ENCODE measurements at places on chromosomes 2 and 18.

GRCh38 chr2:110897966-110898365 lies 165.6 kb downstream of the ACOXL start:
- DNase-seq = no peak

- DNase-seq = peak; percentile 0
Measured at GRCh38 chr18:65620076-65620696, 130.6 kb upstream of the CDH7 start.

DNA sequence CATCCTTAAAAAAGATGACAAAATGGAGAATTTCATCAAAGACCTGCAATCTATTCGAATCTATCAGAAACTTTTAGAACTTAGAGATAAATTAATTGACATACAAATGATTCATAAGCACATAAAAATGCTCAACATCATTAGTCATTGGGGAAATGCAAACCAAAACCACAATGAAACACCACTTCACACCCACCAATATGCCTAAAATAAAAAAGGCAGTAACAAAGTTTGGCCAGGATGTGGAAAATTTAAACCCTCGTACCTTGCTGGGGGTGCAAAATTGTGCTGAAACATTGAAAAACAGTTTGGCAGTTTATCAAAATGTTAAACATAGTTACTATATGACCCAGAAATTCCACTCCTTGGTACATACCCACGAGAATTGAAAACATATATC lies 11.5 kb upstream of the EIF2AK3 start:
- no peak for DNase-seq

DNA sequence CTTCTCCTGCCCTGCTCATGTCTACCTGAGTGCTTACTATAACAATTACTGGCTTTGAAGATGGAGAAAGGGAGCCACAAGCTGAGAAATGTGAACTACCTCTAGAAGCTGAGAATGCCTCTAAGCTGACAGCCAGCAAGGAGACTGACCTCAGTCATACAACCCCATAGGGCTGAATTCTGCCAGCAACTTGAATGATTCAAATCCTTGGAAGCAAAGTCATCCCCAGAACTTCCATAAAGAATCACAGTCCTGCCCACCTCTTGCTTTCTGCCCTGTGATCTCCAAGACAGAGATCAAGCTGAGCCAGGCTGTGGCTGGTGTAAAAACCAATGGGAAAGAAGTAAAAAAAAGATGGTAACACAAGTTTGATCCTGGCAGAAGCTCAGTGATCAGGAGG lies 288.2 kb upstream of the SPHKAP start:
- DNase-seq = no peak

DNA sequence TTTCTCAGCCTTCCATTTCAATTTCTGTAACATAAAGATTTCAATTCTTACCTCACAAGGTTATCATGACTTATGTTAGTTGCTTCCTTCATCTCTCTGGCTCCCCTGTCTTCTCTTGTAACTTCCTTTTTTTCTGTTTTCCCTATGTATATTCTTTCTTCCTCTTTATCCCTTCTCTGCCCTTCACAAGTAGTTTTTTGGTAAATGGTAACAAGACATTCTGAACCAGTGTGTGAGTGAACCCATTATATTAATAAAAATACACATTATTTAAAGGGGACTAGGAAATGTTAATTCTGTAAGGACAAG lies 8.4 kb downstream of the ACSL3 start:
- no peak for DNase-seq

DNA sequence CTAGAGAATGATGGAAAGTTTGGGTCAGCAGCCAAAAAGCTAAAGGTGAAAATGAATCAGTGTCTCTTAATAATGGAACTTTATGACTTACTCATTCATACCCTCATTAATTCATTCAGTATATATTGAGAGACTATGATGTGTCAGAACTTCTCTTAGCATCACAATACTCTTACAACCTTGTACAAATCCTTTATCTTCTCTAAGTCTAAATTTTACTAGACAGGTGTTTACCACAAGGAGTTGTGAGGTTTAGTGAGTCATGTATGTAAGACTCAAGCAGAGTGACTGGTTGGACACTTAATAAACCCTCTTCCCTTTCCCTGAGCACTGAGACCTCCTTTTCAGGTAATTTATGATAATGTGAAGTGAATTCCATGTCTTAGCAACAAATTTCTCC lies 129.6 kb downstream of the PPP1R1C start:
- no peak for DNase-seq

DNA sequence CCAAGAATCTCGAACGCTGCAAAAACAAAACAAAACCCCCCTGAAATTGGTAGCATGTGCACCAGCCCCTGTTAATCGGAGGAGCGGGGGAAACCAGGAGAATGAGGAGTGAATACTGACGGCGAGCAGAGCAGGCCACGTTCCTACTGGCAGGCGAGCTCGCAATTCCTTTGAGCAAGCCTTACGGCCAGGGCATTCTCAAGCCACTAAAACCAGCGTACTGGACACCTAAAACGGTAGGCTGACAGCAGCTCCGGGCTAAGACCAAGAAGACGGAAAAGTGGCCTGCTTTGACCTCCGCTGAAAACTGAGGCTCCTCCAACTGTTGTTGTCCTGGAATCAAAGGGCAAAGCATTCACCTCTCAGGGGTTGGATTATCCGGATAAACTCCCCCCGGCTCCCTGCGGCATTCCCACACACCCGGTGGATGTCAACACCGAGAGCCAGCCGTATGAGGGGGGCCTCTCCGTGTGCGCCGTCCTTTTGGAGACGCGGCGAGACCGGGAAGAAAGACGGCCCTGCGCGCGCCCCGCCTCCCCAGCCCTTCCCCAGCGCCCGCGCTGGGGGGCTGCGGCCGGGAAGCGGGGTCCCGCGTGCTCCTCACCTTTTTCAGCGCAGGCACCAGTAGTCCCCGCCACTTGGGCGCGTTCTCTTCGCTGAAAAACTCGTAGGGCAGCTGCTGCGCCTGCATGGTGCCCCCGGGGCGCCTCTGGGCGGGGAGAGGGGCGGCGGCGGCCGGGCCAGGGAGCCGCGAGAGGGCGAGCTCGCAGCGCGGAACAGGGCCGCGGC lies 925 bp downstream of the SOS1 start:
- DNase-seq = peak; percentile 39

DNA sequence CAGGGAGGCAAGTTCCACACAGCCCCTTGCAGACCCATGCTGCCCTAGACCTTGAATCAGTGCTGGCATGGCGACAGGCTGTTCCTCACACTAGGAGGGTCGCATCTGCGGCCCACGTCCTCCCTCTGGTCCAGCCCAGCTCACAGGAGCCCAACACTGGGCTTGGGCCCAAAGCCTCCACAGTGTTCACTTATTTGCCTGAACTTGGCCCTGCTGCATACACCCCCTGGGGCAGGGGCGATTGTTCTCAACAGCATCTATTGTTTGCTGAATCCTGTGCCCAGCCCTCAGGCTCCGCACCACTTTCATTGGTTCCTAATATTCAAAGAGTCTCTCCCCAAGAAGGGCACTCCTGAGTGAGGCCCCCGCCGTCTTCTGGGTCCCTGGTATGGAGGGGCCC lies 90.7 kb downstream of the ZBTB7C start:
- DNase-seq = no peak

DNA sequence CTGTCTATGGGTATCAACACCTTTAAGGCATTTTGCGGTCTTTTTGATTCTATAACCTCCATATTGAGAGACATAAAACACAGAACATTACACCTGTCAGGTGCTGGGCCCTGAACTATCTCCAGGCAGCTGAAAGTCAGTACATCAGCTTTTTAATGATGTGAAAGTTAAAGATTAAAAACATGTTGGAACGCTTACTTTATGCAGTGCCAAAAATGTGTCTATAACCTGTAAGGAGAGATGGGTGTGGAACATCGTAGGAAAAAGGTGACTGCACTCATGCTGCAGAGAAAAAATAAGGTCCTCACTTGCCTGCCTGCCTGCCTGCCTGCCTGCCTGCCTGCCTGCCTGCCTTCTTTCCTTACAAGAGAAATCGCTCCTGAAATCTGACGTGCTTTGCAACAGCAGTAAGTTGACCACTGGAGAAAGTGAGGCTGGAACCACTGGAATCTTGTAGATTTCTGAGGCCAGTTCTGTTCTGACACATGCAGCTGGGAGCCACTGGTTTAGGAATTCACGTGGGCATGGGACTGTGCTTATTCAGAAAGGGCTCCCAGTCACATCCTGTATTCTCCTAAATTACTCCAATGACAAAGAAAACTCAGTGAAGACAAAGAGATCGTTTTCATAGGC lies 34.1 kb downstream of the BCL11A start:
- no peak for DNase-seq

- DNase-seq = no peak
Measured at GRCh38 chr2:202944408-202944807, 32.3 kb downstream of the CARF start.

- no peak for DNase-seq
Measured at GRCh38 chr2:68452158-68452900, 14.8 kb downstream of the FBXO48 start.

DNA sequence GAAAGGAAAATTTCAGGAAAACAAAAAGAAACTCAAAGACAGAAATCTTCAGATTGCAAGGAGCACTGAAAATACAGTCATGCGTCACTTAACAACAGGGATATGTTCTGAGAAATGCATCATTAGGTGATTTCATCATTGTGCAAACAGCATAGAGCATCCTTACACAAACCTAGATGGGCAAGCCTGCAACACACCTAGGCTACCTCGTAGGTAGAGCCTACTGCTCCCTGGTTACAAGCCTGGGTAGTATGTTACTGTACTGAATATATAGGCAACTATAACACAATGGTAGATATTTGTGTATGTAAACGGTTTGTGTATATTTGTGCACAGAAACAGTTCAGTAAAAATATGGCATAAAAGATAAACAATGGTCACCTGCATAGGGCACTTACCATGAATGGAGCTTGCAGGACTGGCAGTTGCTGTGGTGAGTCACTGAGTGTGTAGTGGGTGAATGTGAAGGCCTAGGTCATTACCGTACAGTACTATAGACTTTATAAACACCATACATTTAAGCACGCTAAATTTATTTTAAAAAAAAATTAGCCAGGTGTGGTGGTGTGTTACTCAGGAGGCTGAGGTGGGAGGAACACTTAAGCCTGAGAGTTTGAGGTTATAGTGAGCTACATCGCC lies 33.4 kb downstream of the SFXN5 start:
- no peak for DNase-seq

DNA sequence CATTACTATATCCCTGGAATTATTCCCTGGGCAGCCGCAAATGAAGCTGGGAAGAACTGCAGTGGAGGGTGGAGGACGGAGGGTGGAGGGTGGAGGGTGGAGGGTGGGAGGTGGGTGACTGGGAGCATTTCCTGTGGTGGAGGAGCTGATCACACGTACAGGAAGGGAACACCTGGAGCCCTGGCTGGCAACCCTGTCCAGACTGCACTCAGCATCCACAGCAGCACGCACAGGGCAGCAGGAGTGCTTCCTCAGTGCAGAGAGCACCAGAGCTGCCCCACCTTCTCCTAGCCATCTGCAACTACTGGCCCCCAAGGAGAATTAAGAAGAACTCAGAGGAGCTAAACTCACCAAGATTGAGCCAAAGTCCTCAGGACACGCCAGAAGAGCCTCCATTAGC lies 249.9 kb downstream of the EIPR1 start:
- DNase-seq = no peak

DNA sequence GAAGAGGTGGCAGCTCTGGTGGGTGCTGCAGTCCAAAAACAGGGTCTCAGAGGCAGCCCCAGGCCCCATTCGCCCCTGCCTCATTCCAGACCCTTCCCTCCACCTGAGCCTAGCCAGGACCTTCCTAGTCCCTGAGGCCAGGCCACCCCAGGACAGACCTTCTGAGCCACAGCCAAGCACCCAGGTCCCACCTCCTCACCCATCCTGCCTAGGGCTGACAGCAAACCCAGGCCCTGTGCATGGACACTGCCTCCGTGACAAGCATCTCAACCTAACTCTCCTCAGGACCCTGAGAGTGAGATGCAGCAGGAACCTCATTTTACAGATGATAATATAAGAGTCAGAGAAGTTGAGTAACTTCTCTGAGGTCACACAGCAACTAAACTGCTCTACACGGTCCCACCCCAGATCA lies 15.5 kb downstream of the ADRA2B start:
- DNase-seq = no peak

- DNase-seq = no peak
Measured at GRCh38 chr2:156489750-156490465, 53.7 kb downstream of the GPD2 start.

GRCh38 chr2:72755647-72756423 lies 70.0 kb downstream of the EXOC6B start:
- no peak for DNase-seq

DNA sequence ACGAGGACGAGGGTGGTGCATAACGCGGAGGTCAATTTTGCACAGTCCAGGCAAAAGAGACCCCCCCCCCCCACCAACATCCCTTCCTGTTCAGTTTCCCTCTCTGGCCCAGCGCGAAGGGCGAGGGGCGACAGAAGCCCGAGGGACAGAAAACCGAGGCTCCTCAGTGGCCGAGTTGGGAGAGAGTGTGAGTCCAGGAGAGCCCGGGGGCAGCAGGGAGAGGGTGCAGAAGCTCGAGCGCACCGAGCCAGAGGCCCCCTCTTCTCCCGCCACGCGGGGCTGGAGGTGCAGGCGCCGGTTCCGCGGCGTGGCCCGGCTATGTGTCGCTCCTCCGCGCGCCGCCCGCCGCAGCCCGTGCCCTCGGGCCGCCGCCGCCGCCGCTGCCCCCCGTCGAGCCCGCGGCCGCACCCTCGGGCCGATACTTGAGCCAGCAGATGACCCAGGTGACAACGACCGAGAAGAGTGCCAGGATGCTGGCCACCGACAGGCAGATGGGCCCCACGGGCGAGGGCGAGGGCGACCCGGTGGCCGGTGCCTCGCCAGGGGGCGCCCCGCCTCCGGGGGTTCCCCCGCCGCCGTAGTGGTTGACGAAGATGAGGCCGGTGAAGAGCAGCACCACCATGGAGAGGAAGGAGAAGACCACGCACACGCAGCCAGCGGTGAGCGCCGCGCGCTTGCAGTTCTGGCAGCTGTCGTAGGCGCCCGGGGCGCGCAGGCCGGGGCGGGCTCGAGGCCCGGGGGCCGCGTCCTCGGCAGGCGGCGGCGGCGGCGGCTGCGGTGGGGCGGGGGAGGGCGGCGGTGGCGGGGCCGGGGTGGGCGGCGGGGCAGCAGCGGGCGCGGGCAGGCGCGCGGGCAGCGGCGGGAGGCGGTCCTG lies 20.2 kb upstream of the PAX3 start:
- no peak for DNase-seq

DNA sequence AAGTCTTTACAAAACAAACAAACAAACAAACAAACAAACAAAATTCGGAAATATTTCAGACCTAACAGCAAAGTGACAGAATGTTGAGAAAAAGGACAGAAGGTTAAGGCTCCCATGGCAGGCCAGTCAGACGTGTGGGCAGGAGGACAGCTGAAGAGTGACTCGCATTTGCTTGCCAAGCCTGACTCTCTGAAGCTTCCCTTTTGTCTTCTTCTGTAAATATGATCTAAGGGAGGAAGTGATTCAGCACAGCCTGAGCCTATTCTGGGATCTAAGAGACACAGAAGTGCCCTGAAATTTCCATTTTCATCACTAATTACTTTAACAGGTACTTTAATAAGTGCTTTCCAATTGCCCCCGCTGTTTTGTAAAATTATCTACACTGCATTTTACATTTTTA lies 134.0 kb upstream of the LYPD1 start:
- no peak for DNase-seq

Data from C1 segment of cervical spinal cord (tissue), 14 donors.